NCI-H345 (cell line): ENCODE measurements at places on chromosomes 6 and 20.

- DNase-seq: no peak
These were observed 26.1 kb downstream of the C20orf203 start for GRCh38 chr20:32647606-32648005.

- DNase-seq: no peak
These were observed 185.7 kb upstream of the COL21A1 start for GRCh38 chr6:56433119-56433518.

- DNase-seq: no peak
These were observed 78.4 kb downstream of the GFRAL start for GRCh38 chr6:55405474-55406235.

GRCh38 chr6:105620878-105621277, 218.0 kb upstream of the PREP start:
- DNase-seq: no peak

DNA sequence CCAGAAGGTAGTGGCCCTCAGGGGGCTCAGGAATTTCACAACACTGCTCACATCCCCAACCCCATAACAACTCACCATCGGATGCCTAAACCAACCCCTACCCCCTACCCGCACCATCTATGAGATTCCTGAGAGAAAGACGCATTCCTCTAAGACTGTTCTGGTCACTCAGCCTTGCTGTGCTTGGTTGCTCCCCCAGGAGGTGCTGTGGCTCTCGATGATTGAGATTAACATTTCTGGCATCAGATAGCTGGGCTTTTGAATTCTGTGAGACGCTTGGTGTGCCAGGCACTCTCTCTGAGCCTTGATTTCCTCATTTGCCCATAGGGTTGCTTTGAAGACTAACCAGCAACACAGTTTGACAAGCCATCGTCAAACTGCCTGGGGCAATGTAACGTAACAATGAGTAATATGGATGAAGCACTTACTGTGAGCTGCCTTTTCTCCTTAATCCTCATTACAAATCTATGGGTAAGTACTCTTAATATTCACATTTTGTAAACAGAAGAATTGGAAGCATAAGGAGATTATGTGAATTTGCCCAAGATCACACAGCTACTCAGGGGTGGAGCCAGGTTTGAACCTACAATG, 978 bp downstream of the WFDC6 start:
- no peak for DNase-seq

DNA sequence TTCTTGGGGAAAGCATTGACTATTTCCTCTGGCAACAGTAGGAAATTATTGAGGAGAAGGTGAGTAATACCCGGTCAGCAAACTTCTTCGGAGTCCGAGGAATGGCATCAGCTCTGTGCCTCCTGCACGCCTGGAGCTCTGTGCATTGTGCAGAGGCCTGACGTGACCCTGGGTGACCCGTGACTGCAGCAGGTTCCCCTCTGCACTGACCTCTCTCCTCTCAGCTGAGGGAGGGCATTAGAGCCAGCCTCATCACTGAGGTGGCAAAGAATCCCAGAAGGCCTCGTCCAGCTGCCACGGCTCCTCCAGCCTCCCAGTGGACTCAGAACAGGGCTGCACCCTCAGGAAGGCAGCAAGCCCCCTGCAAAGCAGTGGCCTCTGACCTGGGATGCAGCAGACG, 502.9 kb downstream of the CD83 start:
- DNase-seq: no peak

- DNase-seq: no peak
These were observed 8.8 kb downstream of the SYNJ2 start for GRCh38 chr6:157990321-157991066.

- no peak for DNase-seq
These were observed 7.5 kb downstream of the YTHDF1 start for GRCh38 chr20:63208346-63208909.

DNA sequence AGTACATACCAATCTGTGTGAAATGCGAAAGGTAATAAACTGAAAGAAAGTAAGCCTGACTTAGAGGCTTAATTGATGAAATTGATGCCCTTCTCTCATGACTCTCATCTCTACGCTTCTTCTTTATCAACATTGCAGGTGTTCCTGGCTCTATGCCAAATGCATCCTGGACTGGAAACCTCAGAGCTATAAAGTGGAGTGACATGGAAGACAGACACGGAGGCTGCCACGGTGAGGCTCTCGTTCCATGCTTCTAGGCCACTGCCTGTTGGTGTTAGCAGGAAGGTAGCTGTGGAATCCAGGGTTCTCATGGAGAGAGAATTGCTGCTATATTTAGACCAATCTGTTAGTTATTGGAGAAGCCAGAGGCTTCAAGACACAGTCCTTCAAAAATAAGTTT, 73.2 kb downstream of the C6orf52 start:
- peak; percentile 17 for DNase-seq

GRCh38 chr20:9775176-9775575, 63.7 kb downstream of the PAK5 start:
- DNase-seq: no peak

DNA sequence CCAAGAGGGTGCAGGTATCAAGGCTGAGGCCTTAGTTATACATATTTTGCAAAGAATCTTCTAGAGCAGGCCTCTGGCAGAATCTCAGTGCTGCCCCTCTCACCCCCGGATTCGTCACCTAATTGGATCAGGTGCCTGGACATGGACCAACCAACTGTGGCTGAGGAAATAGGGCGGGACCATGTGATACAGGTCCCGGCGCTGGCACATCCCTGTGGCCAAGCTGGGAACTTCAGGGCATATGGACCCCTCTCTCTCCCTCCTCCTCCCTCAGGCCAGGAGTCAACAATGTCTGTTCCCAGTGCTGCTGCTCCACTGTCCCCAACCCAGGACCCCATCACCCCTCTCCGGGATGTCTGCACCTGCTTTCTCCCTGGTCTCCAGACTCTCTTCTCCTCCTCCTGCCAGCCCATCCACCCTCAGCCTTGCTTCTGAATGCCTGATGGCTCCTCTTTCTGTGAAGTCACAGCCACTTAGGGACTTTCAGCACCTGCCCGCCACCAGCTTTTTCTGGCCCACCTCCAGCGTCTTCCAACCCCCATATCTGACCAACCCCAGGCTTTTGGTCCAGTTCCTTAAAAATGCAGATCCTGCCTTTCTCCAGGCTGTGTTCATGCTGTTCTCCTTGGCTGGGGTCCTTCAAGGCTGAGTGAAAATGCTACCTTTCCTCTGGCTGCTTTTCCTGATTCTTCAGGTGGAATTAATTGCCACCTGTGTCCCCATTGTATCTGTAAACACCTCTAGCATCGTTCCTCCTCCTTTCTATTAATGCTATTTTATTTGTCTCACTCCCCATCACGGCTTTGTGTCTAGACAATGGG, 19.0 kb upstream of the MLN start:
- peak; percentile 25 for DNase-seq

DNA sequence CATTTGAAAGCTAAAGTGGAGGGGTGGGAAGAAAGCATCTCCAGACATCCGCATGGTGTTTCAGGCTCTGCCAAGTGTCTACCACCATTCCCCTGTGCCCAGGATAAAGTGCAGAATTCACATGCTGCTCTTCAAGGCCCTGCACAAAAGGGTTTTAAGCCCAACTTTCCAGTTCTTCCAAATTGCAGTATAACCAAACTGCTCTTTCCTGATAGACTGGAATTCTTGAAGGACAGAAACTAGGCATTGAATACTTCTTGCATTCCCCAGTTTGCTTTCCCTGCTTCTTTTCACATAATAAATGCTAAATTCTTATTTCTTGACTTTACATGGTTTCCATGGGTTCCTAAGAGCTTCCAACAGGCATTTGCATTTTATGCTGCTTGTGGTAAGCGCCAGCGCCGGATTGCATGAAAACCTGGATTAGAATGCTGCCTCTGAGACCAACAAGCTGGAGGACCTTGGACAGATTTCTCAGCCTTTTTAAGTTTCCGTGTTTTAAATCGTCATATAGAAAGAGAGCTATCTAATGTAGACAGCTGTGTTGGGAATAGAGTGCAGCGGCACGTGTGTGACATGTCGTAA, 7.9 kb downstream of the SOX4 start:
- DNase-seq: no peak

- DNase-seq: no peak
These were observed 7.4 kb downstream of the SENP6 start for GRCh38 chr6:75608956-75609533.

- no peak for DNase-seq
These were observed 40.0 kb upstream of the ANKRD60 start for GRCh38 chr20:58268421-58268821.

- DNase-seq: no peak
These were observed 28.4 kb downstream of the CEBPB start for GRCh38 chr20:50218987-50219435.

- DNase-seq: no peak
These were observed 226.6 kb downstream of the HACE1 start for GRCh38 chr6:104633125-104633524.

DNA sequence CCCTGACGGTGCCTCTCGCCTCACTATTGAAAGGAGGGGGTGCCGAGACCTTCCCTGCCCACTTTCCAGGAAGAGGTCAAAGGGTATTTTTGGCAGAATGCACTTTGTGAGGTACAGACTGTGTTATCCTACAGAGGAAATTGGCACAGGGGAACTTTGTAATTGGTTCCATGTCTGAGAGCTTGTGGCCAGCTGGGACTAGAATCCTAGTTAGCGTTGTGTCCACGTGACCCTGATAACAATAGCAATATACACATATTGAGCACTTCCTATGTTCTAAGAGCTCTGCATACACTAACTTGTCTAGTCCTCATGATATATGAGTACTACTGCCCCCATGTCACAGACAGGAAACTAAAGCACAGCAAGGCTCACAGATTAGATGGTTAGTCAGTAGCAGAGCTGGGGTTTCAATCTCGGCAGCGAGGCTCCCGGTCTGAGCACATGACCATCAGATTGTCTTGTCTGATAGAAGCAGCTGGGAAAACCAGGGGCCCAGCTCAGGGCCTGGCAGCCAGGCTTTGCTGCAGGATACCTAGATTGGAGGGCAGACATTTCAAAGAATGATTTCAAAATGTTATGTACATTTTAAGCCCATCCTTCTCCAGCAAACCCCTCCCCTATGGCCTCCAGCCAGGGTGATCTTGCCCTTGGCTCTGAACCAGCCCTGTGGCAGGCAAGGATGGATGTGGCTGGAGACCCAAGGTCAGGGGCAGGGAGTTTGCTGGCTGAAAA, 1.4 kb downstream of the MAPK13 start:
- DNase-seq: peak; percentile 43

DNA sequence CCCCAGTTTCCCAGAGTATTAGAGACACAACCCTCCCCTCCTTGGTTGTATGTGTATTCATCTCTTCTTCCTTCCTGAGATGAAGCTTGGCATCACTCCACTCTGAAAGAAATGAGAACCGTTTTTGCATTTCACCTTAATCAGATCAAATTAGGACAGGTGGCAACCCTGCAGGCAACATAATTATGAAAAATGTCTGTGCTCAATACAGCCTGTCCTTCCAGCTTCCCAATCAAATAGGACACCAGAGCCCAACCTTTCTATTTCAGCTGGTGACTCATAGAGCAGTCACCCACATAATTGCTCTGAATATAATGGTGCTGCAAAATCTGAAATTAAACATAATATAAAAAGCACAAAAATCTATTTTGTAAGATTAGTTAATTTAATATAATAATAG, 310.2 kb upstream of the AGPAT4 start:
- DNase-seq: no peak

DNA sequence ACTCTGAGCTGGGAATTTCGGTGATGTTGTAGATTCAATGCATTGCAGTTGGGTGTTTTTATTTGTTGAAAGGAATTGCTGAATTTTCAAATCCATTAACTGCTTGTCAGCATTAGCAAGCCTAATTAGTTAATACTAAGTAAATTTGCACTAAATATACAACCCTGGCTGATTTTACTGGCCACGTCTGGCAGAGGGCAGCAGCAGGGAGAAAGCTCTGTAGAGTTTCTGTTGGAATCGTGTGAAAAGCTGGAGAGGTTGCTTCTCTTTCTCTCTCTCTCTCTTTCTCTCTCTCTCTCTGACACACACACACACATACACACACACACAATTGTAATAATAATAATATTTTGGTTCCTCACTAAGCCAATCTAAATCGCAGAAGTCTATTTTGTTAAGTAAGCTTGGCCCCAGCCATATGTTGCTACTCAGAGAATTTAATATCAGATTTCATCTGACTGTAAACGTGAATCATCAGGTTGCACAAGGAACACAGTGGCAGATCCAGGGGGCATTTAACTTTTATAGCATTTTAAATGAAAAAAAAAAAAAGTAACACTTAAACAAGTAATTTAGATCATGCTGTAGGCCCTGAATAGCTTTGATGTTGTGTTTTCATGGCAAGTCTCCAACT, 289.5 kb downstream of the ESR1 start:
- DNase-seq: no peak

DNA sequence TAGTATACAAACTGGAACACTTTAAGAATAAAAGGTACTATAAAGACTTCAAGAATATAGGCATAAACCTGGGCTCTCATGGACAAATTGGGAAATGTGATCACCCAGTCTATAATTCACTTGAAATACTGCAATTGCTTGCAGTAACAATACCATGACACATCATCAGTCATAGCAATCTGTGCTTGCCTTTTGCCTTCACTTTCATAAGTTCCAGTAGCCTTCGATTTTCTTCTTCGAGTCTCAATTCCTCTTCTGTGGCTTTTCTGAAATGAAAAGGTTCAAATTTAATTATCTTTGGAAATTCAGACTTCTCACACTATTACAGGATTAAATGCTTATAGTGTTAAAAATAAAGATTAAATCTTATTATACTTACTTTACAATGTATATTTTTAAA, 96.3 kb upstream of the ZBTB24 start:
- no peak for DNase-seq
